GM13977 (cell line): ENCODE measurements at places on chromosomes 12 and 14.
A peak's percentile ranks its signal among the peaks of the same experiment; 100 is the strongest.

DNA sequence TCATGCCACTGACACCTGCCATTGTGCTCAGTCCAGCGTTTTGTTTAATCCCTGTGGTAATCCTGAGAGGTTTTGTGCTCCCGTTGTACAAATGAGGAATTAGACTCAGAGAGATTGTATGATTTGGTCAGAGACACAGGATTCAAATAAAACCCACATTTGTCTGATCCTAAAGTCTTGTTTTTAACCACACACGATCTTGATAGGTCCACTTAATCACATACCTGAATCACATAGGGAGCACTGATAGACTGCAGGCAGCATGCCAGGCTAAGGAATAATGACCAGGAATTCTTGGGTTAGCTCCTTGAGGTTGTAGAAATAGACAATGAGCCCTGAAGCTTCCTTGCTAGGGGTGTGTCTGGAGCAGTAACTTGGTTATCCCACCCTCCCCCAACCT is 202.6 kb upstream of the RGS6 start:
- no peak for DNase-seq

DNA sequence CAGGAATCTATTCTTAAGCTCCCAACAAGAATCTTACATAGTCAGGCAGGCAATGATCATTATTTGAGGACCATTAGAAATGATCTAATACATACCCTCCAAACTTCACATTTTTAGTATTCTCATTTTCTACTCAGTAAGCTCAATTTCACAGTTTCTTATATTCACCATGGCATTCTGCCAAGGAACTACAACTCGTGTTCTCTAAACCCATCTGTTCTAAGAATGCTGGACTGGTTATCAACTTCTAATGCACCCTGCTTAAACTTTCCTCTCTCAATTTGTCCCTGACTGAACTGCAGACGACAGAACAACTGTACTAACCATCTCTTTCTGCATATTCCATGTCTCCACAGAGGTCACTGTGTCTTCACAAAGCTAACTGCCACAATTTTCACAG is 58.6 kb downstream of the GXYLT1 start:
- DNase-seq, result no peak

DNA sequence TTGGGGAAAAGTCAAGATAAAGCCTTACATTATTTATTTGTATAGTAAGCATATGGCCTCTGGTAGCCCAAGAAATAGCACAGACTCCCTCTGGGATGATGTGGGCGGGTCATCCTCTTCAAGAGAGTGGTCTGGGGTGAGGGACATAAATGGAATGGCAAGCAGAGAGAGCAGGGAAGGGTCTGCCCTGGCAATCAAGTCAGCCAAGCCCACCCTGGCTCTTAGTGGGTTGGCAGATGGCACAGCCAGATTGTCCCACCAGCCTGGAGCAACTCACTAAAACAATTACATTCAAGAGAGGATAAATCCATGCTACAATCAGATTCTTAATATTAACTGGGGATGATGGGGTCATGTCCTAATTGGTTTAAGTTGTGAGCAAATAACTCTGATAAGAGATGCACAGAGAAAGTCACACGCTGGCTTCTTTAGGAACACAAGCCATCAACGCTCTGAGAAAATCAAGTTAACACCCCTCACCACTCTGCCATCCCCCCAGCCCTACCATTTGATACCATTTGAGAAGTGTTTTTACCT is 2.8 kb upstream of the PELI2 start:
- no peak for DNase-seq

DNA sequence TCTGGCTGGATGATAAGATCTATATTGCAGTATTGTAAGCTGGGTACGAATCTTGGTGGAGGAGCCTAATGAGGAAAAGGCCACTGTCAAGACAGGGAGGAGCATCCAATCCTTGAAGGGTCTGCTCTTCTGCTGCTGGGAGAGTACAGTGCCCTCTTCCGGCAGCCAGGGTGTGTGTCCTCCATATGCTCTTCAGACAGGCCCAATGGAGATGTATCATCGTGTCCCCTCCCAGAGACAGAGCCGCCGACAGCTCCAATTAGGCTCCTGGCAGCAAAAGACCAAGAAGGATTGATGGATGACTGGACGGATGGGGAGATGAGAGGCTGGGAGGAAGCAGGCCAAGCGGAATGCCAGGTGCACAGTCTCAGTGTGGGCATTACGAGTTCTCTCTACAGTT is 51.6 kb upstream of the PIWIL1 start:
- no peak for DNase-seq

DNA sequence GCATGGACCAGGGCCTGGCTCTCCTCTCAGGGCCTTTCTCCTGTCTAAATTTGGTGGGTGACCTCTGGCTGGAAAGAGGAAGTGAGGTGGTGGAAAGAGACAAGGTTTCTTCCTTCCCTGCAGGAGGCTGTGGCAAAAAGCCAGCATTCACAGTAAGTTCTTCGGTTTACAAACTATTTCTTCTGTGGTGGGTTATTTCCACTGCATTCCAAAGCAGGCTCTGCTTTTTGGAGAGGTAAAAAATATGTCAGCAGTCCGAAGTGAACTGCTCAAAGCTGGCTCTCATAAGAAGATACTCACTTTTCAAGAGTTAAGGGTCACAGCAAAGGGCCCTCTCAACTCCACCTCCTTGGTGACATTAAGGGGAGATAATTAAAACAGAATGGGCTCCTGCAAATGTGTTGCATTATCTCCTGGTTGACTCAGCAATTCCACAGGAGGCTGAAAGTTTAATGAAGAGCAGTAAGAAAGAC is 48.9 kb upstream of the POC1B start:
- no peak for DNase-seq

DNA sequence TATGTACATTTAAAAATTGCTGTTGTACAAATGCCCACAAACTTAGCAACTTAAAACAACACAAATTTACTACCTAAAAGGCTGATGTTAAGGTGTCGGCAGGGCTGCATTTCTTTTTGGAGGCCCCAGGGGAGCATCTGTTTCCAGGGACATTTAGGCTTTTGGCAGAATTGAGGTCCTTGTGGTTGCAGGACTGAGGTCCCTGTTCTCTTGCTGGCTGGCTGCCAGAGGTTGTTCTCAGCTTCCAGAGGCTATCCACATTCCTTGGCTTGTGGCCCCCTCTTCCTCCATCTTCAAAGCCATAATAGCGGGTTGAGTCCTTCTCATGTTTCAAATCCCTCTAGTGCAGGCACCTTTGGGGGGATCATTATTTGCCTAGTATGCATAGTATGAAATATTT is 22.4 kb upstream of the KRT83 start:
- DNase-seq, result no peak

GRCh38 chr12:113278141-113278540 is 56.8 kb downstream of the SLC8B1 start:
- DNase-seq, result no peak

DNA sequence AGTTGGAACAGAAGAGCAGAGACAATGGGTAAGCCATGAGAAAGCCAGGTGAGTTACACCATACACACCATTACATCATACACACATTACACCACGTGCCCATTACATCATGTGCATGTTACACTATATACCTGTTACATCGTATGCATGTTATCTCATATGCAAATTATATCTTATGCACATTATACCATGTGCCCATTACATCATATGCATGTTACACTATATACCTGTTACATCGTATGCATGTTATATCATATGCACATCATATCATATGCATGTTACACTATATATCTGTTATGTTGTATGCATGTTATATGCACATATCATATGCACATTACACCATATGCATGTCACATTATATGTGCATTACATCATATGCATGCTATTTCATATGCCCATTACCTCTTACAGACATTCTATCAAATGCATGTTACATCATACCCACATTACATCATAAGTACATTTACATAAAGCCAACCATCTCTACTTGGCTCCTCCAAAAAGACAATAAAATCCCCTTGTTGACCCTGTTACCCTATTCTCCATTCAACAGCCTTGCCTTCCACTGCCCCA is 207.2 kb downstream of the KSR2 start:
- peak; percentile 5 for DNase-seq

DNA sequence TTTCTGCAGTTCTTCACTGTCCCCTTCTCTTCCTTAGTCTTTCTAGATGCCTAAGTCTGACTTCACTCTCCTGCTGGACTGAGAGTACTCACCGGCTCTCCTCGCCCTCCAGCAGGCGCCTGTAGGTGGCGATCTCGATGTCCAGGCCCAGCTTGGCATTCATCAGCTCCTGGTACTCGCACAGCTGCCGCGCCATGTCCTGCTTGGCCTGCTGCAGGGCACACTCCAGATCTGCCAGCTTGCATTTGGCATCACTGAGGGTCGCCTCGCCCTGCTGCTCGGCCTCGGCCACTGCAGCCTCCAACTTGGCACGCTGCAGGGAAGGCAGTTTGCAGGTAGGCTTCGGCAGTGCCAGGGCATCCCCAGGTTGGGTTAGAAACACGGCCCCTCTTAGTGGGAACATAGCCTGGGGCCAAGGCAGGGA is 5.2 kb downstream of the KRT84 start:
- no peak for DNase-seq

GRCh38 chr14:20419419-20419818 is 6.1 kb upstream of the TEP1 start:
- no peak for DNase-seq

- no peak for DNase-seq
Observed at GRCh38 chr14:88669346-88669745, 106.5 kb downstream of the ZC3H14 start.

DNA sequence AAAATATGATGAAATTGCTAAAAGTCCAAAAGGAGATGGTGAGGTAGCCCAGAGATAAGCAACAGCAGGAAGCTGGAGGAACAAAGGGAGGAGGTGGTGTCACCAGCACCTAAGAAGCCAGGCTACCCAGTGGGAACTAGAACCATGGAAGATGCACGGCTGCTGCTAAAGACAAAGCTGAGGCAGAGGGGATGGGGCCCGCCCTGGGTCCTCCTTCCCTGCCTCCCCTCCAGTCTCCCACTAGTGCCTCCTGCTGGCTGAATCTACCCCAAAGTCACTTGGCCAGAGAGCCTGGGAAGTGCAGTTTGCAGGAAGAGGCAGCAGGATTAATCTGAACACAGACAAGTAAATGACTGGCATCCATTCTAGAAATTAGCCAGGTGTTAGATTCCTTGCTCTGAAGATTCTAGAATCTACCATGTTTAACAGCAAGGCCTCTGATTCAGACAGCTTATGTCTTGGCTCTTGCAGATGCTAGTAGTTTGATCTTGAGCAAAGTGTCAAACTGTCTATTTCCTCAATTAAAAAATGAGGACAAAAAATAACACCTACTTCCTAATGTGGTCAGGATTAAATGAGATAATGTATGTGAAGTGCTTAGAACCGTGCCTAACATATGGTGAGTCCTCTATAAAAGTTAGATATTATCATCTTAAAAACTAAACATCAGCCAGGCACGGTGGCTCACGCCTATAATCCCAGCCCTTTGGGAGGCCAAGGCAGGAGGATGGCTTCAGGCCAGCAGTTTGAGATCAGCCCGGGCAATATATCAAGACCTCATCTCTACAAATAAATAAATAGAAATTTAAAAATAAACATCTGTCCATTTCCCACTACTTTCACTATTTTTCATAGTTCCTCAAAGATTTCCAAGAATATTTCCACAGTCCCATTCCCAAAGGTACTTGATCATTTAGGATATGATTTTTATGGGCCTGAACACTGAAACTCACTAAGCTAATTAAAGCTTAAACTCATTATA is 5.8 kb upstream of the LRP10 start:
- peak; percentile 15 for DNase-seq

GRCh38 chr12:117059156-117059555 is 40.1 kb downstream of the TESC start:
- no peak for DNase-seq

DNA sequence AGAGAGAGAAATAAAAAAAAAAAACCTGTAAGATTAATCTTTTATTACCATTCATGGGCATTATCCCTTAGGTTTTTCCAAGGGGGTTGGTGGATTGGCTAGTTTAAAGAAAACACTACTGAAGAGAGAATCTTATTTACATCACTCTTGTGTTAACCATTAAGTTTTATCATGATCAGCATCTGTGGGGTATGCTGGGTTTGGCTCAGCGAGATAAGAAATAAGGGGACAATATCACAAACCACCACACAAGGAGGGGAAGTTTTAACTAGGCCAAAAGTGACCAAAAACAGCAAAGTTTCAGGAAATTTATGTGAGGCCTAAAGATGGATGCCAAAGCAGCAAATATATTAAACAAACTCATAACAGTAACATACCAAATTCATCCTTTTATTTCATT is 548.6 kb downstream of the SLC16A7 start:
- DNase-seq, result no peak

GRCh38 chr12:86057092-86057845 is 183.2 kb downstream of the NTS start:
- DNase-seq, result no peak

DNA sequence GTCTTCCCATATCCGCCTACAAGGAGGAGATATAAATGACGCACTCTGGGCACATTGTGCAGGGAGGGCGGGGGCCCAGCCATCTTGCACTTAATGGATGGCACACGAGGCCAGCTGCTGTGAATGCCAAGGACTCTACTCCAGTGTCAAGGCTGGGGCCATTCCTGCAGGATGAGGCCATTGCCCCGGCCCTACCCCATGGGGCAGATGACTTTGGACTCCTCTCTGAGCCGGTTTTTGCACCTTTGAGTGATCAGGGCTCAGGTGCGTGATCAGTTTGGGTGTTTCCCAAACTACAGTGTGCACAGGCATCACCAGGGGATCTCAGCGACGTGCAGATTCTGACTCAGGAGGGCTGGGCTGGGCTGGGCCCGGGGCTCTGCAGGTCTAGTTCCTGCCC is 16.1 kb downstream of the MMAB start:
- DNase-seq, result no peak

DNA sequence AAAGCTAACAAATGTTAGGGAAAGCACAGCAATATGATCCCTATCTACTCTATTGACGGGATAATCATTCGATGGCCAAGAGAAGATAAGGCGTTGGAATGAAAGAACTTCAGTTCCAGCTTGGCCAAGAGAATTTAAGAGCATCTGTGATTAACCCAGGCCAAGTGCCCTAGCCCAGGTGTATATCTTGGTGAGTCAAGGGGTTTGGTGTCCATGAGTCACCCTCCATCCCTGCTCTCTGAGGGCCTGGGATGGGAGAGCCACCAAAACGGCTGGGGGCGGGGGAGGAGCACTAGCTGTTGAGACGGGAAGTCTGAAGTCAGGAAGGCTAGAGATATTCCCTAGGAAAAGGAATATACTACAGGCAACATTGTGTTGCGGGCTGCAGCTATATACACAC is 13.0 kb downstream of the TBPL2 start:
- DNase-seq, result no peak

DNA sequence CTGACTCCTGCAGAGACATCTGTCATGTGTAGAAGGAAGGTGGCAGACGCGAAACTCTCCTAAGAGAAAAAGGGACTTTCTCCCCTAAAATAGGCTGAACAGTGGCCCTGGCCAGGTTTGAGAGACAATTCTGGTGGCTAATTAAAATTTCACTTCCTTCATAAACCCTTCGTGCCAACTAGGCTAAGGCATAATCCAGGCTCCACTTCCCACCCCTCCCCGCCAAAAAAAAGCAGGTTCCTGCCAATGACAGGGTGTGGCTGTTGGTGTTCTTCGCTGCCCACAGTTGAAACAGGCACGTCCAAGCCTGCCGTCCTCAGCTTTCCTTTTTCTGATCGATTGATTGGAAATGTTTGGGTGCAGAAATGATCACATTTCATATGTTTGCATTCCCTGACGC is 144.6 kb downstream of the GCH1 start:
- DNase-seq, result no peak
